IMR-90 (cell line): ENCODE measurements at places on chromosomes 5 and 9. TPM values are rescaled to one million over a fixed set of nuclear protein-coding genes. Genes with fewer than 3 reads are reported as not detected.
A peak's percentile ranks its signal among the peaks of the same experiment; 100 is the strongest.

The PPIC gene
- 20.6 and 36.9 TPM in 2 replicates for total RNA-seq

GRCh38 chr5:55324815-55325418 lies 17.1 kb downstream of the MTREX start:
- H3K36me3 ChIP-seq, result peaks cover 10% of the 10 kb centered on the region
- H3K27me3 ChIP-seq, result no peaks in the 10 kb centered on the region
- no peak overlapping the region for H3K4me3 ChIP-seq
- DNase-seq, result peak; percentile 58

GRCh38 chr9:97666907-97667686 lies 30.0 kb downstream of the XPA start:
- H3K36me3 ChIP-seq, result peaks cover 52% of the 10 kb centered on the region
- no peak for DNase-seq
- no peak overlapping the region for H3K27ac ChIP-seq
- H3K27me3 ChIP-seq, result no peaks in the 10 kb centered on the region
- H3K4me1 ChIP-seq, result no peaks in the 10 kb centered on the region; the same call in 1 of the 2 replicates

DNA sequence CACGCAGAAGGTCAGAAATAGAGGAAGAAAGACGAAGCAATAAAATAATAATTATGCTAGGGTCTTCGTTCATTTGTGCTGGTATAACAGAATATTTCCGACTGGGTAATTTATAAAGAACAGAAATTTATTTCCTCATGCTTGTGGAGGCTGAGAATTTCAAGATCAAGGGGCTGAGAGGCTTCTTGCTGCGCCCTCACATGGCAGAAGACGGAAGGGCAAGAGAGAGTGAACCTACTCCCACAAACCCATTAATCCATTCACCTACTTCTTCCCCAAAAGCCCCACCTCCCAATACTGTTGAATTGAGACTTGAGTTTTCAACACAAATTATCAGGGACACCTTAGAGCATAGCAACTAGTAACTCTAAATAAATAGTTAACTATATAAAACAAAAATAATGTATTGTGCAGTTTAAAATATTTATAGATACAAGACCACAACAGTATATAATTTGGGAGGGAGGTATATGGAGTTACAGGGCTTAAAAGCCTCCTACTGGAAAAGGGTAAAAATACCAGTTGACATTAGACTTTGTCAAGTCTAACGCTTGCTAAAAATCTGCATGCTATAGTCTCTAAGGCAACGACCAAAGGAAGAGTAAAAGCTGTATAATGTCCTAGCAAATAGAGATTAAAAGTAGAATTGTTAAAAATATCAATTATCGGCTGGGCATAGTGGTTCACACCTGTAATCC lies 40.3 kb upstream of the NAA35 start:
- H3K4me1 ChIP-seq, result no peaks in the 10 kb centered on the region
- H3K27me3 ChIP-seq, result no peaks in the 10 kb centered on the region; the same call in 1 of the 2 replicates
- no peak overlapping the region for H3K4me3 ChIP-seq
- no peaks in the 10 kb centered on the region for H3K36me3 ChIP-seq
- DNase-seq, result peak; percentile 36

GRCh38 chr9:78289474-78289873 lies 7.5 kb upstream of the PSAT1 start:
- H3K36me3 ChIP-seq, result no peaks in the 10 kb centered on the region
- no peak for DNase-seq
- no peak overlapping the region for H3K4me3 ChIP-seq
- H3K27me3 ChIP-seq, result no peaks in the 10 kb centered on the region

GRCh38 chr5:140978260-140978659 lies 12.0 kb downstream of the PCDHAC2 start:
- no peaks in the 10 kb centered on the region for H3K4me1 ChIP-seq
- H3K36me3 ChIP-seq, result no peaks in the 10 kb centered on the region
- no peak overlapping the region for H3K27ac ChIP-seq

DNA sequence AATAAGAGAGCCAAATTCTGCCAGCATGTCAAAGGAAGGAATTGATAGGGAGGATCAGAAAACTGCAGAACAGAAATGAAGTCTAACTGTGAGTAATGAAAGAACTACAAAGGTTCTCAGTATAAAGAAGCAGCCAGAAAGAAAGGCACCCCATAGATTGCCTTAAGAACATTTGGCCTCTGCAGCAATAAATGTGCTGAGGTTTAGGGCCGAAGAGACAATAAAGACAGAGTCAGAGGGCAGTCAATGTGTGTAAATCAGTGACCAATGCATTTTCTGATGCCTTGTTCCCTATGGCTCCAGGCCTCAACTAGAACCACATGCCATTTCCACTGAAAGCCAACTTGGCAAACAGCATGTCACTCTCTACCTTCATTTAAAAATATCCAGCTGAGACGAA lies 281.0 kb downstream of the HINT1 start:
- no peaks in the 10 kb centered on the region for H3K4me1 ChIP-seq
- H3K27ac ChIP-seq, result no peak overlapping the region
- H3K36me3 ChIP-seq, result no peaks in the 10 kb centered on the region
- H3K27me3 ChIP-seq, result no peaks in the 10 kb centered on the region
- H3K4me3 ChIP-seq, result no peak overlapping the region

DNA sequence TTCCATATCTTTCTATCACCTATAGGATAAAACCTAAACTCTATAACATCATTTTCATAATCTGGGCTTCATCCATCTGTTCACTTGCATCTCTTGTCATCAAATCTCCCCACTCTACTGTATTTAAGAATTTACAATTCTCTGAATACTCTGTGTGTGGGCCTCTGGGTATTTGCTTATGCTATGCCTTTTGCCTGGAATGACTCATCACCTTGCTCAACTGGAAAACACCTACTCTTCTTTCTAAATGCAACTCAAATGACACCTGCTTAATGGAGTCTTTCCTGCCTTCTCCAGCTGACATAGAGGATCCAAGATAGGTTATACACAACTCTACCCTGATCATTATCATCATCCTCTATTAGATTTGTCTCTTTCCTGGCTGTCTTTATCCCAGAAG lies 421.7 kb downstream of the SPATA31D1 start:
- H3K36me3 ChIP-seq, result no peaks in the 10 kb centered on the region
- peak; percentile 75 for DNase-seq
- H3K4me3 ChIP-seq, result no peak overlapping the region
- no peaks in the 10 kb centered on the region for H3K4me1 ChIP-seq
- no peaks in the 10 kb centered on the region for H3K27me3 ChIP-seq

GRCh38 chr5:76718381-76718832 lies 2.5 kb downstream of the F2R start:
- H3K36me3 ChIP-seq, result peaks cover 9% of the 10 kb centered on the region
- H3K27ac ChIP-seq, result peak overlapping the region; percentile 68
- no peaks in the 10 kb centered on the region for H3K27me3 ChIP-seq
- peak; percentile 62 for DNase-seq
- peak overlapping the region; percentile 89 for H3K4me3 ChIP-seq

DNA sequence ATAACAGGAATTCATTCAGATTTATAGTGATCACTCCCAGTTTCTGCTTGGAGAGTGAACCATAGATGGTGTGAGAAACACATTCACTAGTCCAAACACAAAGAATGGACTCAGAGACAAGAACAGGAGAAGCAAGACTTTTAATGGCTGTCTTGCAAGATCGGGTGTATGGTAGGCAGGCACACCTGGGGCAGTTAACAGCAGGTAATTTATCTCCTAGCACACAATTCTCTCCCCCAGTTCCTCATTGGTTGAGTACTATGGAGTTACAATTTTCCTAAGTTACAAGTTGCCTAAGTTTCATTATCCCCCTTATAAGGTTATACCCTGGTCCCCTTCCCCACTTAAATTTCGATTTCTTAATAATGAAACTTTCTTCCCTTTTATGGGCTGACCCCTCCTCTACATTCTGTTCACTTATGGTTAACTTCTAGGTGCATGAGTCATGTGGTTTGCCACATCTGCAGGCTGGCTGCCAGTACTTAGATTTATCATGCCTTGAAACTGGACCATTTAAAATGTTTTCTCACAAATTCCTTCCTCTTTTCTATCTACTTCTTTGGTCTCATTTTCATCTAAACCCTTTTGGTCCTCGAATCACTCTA lies 623.3 kb downstream of the HINT1 start:
- H3K4me3 ChIP-seq, result no peak overlapping the region
- H3K36me3 ChIP-seq, result no peaks in the 10 kb centered on the region
- H3K27ac ChIP-seq, result no peak overlapping the region
- no peak for DNase-seq
- no peaks in the 10 kb centered on the region for H3K27me3 ChIP-seq

DNA sequence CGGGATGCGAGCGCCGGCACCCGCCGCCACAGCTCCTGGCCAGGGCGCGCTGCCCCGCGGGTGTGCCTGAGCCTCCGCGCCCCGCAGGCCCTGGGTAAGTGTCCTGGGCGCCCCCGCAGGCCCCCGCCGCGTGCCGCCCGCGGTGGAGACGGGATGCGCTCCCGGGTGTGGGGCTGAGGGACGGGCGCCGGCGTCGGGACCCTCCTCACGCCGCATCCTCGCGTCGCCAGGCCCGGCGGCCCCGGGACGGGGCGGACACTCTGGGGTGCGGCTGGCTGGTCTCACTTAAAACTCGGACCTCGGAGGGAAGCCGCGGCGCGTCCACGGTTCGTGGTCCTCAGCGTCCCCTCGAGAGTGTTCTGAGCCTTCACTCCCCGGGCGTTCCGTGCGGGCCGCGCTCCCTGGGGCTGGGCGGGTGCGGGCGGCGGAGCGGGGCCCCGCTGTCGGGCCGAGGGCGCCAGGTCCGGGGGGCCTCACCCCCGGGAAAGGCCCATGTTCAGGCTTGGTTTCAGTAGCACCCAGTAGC lies 275 bp downstream of the AHRR start:
- peaks cover 21% of the 10 kb centered on the region for H3K4me1 ChIP-seq
- peak overlapping the region; percentile 98 for H3K4me3 ChIP-seq
- peaks cover 21% of the 10 kb centered on the region for H3K36me3 ChIP-seq
- DNase-seq, result no peak
